ENCODE measurements at places on chromosomes 2 and 18. TPM values are rescaled to one million over a fixed set of nuclear protein-coding genes. Genes with fewer than 3 reads are reported as not detected.

Gene AGFG1
- total RNA-seq: 100 TPM

DNA sequence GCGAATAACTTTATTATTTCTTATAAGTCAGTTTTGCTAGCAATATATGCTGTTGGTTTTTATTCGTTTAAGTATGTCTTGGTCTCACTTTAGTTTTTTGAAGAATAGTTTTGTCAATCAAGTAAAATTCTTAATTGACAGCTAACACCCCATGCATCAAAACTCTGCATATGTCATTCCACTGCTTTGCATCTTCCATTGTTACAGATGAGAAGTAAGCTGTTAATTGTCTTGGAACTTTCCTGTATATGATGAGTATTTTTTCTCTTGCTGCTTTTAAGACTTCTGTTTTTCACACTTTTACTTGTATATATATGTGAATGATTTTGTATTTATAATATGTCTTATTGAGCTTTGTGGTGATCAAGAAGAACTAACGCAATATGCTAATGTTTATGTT, 1048.4 kb downstream of the CNTNAP5 start:
- DNase-seq: no peak

DNA sequence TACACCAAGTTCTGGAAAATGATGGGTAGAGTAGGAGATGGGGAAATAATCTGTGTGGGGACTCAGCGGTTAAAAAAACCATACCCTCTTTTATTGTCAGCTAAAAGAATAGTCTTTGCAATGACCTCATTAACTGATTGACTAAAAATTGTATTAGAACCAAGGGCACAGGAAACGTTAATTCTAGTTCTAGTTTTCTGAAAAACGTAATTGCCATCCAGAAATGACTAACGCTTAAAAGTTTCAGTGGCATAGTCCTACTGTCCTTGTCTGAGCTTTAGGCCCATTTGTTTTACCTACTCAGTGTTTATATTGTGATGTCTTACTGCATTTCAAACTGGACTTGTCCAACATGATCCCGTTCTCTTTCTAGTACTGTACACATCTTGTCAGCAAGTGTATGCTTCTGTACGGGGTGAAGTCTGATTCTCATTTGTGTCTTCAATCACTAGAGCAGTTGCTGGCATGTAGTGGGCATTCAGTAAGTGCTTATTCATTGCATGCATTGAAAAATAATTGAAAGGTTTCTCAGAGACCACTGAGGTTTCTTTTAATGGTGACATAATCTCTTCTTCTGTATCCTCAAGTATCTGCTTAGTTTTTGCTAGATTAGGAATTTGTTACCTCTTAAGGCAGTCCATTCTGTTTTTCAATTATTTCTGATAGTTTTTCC, 81.5 kb downstream of the ZNF407 start:
- no peak for DNase-seq

GRCh38 chr2:127050803-127051115, 56.2 kb downstream of the BIN1 start:
- no peak for DNase-seq

DNA sequence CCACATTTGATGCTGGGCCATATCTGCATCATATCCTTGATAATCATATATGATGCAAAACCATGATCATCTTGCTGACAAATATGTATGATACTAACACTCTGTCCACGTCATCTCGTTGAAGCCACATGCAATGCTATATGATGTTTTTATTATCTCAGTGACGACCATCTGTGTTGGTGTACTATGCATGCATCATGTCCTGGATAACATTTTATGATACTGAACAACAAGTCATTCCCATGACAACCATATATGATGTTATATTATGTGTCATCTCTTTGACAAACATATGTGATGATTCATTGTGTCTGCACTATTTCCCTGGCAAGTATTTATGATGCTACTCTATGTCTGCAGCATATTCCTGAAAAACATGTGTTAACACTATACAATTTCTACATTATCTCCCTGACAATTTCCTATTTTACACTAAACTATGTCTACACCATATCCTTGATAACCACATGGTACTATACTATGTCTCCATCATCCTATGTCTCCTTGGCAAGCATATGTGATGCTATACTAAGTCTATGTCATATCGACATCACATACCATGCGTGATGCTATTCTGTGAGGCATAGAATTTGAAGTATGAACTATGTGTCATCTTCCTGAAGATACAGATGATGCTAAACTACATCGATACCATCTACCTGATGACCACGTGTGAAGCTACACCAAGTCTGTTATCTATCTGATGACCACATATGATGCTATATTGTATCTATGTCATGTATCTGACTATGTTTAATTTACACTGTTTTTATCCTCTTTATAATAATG, 37.0 kb downstream of the DAW1 start:
- DNase-seq: no peak

Gene ALLC
- not detected for total RNA-seq

- no peak for DNase-seq
Observed at GRCh38 chr2:37301408-37301807, 23.2 kb downstream of the PRKD3 start.
